ENCODE measurements at places on chromosomes 16 and 17. TPM values are rescaled to one million over a fixed set of nuclear protein-coding genes. Genes with fewer than 3 reads are reported as not detected.

Gene ORMDL3
- 63.3 TPM for total RNA-seq

Gene ANKS3
- total RNA-seq, result 27.3 TPM

Gene CDH1
- 237 TPM for total RNA-seq

Gene HSF4
- total RNA-seq, result 1.2 TPM

Gene DHX40
- 27.6 TPM for total RNA-seq

Gene ABCA6
- not detected for total RNA-seq

Gene BAIAP3
- 6.8 TPM for total RNA-seq

Gene RNF157
- 9.9 TPM for total RNA-seq

Gene SLC6A2
- not detected for total RNA-seq

Gene TM4SF5
- total RNA-seq, result not detected

Gene SLC5A2
- total RNA-seq, result 0.52 TPM

Gene ARL5C
- not detected for total RNA-seq

Gene HOXB7
- total RNA-seq, result not detected

Gene EPX
- total RNA-seq, result not detected

Gene P3H4
- 24.0 TPM for total RNA-seq

Gene EVPL
- 0.53 TPM for total RNA-seq

Gene CAMKK1
- total RNA-seq, result 6.7 TPM

Gene C16orf46
- total RNA-seq, result 2.0 TPM

Gene FOXN1
- total RNA-seq, result not detected

Gene CCL8
- total RNA-seq, result not detected

Gene RGS11
- 3.4 TPM for total RNA-seq

Gene GALR2
- total RNA-seq, result 0.81 TPM

Gene CDRT15
- total RNA-seq, result not detected

Gene RAP1GAP2
- total RNA-seq, result 32.2 TPM

Gene KRTAP9-4
- not detected for total RNA-seq

Gene PYDC1
- total RNA-seq, result 2.1 TPM

Gene PRSS21
- total RNA-seq, result not detected

Gene LYZL6
- not detected for total RNA-seq

Gene SPATA22
- total RNA-seq, result not detected

Gene PALB2
- total RNA-seq, result 37.7 TPM

Gene KRTAP2-1
- total RNA-seq, result not detected

Gene C17orf113
- 1.0 TPM for total RNA-seq

Gene CCL15
- total RNA-seq, result not detected

Gene EVI2B
- total RNA-seq, result not detected

Gene KIF2B
- total RNA-seq, result not detected

Gene CDK5R1
- 11.4 TPM for total RNA-seq

Gene KRTAP9-8
- not detected for total RNA-seq

Gene MAF
- 4.9 TPM for total RNA-seq

Gene MYH8
- not detected for total RNA-seq

All from H9 (cell line).